Activated T-cell treated with anti-CD3 and anti-CD28 coated beads, Interleukin-2, amount 50 U/mL, for 72 hours (primary cell): ENCODE measurements at places on chromosomes 5 and 9.

DNA sequence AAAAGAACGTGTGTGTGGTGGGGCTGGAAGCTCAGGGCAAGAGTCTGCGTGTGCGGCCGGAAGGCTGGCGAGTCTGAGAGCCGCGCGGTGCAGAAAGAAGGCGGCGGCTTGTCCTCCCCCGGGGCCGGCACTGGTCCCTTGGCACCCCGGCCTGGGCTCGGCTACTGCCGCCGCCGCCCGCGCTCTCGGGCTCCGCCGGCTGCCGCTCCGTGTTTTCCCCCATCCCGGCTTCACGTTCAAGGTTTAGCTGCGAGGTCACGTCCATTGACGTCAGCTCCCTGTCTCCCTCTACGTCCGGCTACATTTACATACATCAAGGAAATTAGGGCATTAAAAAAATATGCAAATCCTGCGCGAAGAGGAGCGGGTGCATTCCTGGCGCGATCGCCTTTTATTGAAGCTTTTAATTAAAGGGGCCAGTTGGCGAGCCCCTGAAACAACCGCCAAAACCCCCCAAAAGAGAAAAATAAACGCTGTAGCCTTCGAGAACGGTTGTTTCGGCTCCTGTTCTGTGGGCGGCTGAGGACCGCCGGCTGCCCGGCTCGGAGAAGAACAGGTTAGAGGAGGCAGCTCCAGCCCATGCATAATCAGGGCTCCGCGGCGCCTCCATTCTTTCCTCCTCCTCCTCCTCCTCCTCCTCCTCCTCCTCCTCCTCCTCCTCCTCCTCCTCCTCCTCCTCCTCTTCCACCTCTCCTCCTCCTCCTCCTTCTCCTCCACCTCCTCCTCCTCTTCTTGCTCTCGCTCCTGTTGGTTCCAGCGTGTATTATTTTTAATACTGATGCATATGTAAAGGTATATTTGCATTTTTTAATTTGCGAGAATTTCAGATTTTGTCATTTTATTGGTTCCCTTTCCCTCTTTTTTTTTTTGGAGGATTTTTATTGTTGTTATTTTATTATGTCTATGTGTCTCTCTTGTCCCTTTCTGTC, 207.0 kb downstream of the MEF2C start:
- DNase-seq: no peak

GRCh38 chr5:73028991-73029595, 73.3 kb downstream of the FCHO2 start:
- no peak for DNase-seq

GRCh38 chr9:133181561-133181960, 17.8 kb upstream of the GBGT1 start:
- no peak for DNase-seq

- DNase-seq: no peak
Measured at GRCh38 chr9:4680750-4681149, 1.4 kb downstream of the CDC37L1 start.

GRCh38 chr9:135034106-135034505, 53.4 kb upstream of the OLFM1 start:
- DNase-seq: no peak

GRCh38 chr5:90037646-90038045, 371.9 kb downstream of the CETN3 start:
- DNase-seq: no peak

- DNase-seq: no peak
Measured at GRCh38 chr9:81694541-81694940, 5.2 kb upstream of the TLE1 start.
